ENCODE measurements at places on chromosomes 6 and 20. TPM values are rescaled to one million over a fixed set of nuclear protein-coding genes. Genes with fewer than 3 reads are reported as not detected.

GRCh38 chr20:62394248-62395245 lies 7.6 kb downstream of the RPS21 start:
- DNase-seq, result no peak

- peak; percentile 52 for DNase-seq
Measured at GRCh38 chr20:58718121-58718563, 25.5 kb downstream of the NPEPL1 start.

- DNase-seq, result no peak
Measured at GRCh38 chr6:31874084-31874670, 4.6 kb downstream of the SLC44A4 start.

GRCh38 chr6:127923135-127923534 lies 22.3 kb upstream of the THEMIS start:
- peak; percentile 54 for DNase-seq

DNA sequence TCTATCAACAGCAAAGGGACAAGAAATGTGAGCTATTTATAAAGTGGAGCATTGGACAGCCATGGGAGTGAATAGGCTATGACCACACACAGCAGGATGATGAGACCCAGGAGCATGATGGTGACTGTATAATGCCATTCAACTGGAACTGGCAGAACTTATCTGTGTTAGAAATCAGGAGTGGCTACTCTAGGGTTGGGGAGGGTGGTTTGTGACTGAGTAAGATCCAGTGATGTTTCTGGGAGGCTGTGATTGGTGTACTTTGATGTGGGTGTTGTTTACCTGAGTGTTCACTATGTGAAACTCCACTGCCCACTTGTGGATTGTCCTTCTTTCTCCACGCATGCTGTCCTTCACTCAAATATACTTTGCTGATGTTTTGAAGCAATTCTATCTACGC lies 11.5 kb upstream of the HLA-B start:
- no peak for DNase-seq

GRCh38 chr20:9241721-9242427 lies 173.0 kb downstream of the PLCB4 start:
- no peak for DNase-seq

- DNase-seq, result peak; percentile 62
Measured at GRCh38 chr6:136783495-136784270, 8.6 kb downstream of the MAP3K5 start.

GRCh38 chr20:7687065-7687464 lies 253.2 kb downstream of the HAO1 start:
- DNase-seq, result no peak

GRCh38 chr6:38404355-38404754 lies 235.4 kb downstream of the BTBD9 start:
- no peak for DNase-seq

DNA sequence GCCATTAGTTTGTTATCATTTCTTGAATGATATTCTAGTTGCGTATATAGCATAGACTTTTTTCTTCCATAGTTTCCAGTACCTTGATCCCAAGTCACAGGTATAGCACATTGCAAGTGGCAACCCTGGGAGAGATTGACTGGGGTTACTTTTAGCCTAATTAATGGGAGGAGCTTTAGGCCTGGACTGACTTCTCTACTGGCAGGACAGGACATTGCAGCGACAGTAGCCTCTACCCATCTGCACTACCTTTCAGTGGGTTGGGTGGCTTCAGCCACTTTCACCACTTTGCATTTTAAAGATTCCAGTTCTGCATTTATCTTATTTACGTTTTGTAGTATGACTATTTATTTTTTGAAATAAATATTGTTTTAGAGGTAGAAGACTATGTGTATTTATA lies 320.3 kb downstream of the RIMS1 start:
- DNase-seq, result no peak

DYNLT2 gene
- total RNA-seq, result 2.1 TPM

FABP7 gene
- total RNA-seq, result not detected

PRKN gene
- total RNA-seq, result not detected

XPO5 gene
- total RNA-seq, result 143 TPM

EYA4 gene
- total RNA-seq, result not detected

C6orf132 gene
- total RNA-seq, result 0.40 TPM

COL20A1 gene
- not detected for total RNA-seq

PGC gene
- total RNA-seq, result not detected

OLIG3 gene
- not detected for total RNA-seq

DAAM2 gene
- total RNA-seq, result not detected

SYCP2 gene
- 5.3 TPM for total RNA-seq

SPEF1 gene
- total RNA-seq, result not detected

VSX1 gene
- not detected for total RNA-seq

PTCHD4 gene
- not detected for total RNA-seq
